Stimulated activated CD4-positive, alpha-beta T cell treated with anti-CD3 and anti-CD28 coated beads, Interleukin-4, amount 100 ng/mL, for 4 hours (primary cell): ENCODE measurements at places on chromosomes 11 and 22.

- DNase-seq, result no peak
These were observed 9.4 kb downstream of the KIAA0930 start for GRCh38 chr22:45231293-45231692.

DNA sequence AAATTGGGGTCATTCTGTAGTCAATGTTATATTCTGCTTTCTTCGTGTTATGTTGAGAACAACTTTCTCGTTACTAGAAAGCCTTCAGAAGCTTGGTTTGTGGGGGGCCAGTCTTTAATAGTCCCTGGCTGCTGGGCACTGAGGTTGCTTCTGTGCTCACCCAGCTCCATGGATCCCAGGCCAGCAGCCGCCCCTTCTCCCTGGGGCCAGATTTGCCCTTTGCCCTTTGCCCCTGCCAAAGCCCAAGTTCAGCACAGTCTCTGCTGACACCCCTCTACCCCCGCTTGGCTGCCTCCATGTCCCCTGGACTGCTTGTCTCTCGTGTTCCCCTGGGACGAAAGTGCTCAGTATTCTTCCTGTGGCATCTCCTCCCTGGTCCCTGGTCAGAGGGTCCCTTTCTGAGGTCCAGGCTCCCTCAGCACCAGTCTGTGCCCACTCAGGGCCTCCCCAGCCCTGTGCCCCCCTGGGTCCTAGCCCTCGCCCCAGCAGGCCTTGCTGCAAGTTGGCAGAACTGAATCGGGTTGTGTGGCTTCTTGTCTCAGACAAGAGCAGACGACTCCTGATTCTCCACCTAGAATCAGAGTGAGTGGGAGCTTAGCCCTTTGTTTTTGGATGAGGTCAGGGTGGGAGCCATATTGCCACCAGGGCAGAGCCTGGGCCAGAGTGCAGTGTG lies 6.7 kb downstream of the TSPO start:
- DNase-seq, result no peak

DNA sequence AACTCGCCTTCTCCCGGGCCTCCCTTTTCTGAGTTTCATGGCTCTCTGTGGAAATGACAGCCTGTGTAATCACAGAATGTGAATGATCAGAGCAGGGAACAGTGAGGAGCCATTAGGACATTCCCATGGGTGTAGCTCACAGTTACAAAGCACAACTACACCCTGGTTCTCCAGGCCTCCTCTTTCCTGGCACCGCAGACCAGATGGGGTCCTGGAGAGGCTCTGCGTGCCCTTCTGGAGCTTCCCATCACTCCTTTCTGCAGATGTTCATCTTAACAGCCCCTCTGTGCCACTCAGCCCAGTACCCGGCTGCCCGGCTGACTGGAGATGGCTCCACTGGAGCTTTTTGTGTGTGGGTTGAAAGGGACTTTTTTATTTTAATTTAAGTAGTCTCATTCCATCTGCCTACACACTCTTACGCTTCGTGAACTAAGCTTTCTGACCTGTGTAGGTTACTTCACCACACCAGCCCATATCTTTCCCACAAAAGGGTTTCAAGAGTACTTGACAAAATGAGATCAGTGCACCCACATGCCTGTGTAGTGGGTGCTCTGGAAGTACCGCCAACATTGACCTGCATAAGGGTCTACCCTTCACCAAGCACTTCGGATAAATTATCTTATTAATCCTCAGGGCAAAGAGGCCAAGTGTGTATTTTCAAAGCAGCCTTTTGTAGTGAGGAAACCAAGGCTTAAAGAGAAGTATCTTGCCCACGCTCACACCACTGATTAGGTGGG lies 29.8 kb downstream of the SREBF2 start:
- peak; percentile 52 for DNase-seq

DNA sequence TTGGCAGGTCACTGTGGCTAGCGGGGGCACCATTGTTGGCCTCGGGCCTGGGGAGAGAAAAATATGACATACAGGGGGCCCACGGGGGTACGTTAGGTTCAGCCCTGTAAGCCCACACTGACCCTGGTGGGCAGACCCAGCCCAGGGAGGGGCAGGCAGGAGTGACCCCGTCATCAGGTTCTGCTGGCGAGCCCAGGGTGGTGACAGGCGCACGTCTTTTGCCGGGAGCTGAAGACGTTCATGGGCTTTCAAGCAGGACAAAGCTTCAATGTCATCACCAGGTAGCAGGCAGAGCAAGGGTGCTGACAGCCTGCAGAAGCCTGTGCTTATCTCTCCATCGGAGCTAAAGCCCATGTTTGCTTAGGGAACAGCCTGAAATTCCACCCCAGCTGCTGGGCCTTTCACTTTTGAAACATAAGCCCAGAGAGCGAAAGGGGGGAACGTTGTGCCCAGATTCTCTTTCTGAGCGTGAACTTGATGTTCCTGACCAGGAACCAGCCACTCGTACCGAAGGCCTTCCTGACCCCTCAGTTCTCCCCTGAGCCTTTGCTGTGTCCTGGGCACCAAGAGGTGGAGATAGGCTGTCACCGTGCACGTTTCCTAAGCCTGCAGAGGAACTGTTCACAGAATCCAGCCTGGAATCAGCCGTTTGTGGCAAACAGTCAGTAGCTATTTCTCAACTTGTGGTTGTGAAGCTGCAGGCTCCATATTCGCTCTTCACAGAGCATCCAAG lies 74.0 kb upstream of the ATXN10 start:
- no peak for DNase-seq

DNA sequence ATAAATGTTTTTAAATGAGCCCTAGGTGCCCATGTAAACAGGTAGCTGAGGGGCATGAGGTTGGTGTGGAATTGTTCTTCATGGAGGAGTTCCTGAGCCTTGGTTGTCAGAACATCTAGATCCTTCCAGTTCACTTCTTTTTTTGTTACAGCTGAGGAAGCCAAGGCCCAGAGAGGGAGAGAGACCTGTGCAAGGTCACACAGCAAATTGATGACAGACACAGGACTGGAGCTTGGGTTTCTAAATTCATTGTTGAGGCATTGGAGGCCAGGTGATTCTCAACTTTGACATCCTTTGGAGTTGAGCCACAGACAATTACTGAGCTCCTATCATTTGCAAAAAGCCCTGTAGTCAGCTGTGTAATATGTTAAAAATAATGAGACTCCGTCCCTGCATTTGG lies 73.1 kb upstream of the CRYBB3 start:
- no peak for DNase-seq

GRCh38 chr11:128496692-128497060 lies 90.7 kb downstream of the ETS1 start:
- no peak for DNase-seq

DNA sequence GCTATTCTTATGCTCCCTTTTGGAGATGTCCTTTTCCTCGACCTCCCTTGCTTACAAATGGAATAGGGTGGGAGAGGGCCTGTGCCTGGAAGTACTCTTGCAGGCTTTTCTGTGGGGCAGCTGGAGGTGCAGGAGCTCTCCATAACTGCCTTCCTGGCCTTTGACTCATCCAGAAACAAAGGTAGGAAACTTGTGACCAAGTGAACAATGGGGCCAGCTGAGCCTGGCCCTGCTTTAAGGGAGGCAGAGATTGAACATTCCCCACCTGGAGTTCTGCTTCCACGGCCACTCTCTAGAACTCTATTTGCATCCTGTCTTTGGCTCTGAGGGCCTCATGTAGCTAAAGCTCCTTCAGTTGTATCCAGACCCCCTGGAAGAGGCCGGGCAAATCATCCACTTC lies 5.1 kb upstream of the LYVE1 start:
- DNase-seq, result no peak
